ENCODE measurements at places on chromosomes 4 and X.
A peak's percentile ranks its signal among the peaks of the same experiment; 100 is the strongest.

- DNase-seq: no peak
These were observed 16.2 kb downstream of the POU4F2 start for GRCh38 chr4:146654687-146655520.

- DNase-seq: no peak
These were observed 62.6 kb downstream of the GRXCR1 start for GRCh38 chr4:42954963-42955669.

DNA sequence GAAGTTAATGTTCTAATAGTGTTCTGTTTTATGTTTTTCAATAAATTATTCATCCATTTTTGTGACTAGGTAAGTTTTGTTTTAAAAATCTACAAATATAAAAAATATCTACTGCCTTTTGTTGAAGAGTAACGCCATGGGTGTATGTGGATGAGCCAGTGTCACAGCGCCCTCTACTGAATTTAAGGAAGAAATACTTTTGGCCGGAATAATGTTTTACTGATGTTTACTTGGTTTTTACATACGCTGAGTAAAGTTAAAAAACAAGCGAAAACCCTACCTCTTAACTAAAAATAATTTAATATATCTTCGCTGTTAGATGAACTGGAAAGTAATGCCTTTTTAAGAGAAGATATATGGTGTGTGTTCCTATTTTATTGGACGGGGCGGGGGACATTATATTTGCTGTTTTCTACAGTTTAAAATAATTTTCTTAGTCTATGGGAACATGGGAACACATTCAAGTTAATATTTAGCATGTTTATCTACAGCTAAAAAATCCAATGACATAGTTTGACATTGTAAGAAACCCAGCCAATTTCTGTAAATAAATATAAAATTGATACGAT, 86.1 kb downstream of the CPE start:
- DNase-seq: peak; percentile 42

DNA sequence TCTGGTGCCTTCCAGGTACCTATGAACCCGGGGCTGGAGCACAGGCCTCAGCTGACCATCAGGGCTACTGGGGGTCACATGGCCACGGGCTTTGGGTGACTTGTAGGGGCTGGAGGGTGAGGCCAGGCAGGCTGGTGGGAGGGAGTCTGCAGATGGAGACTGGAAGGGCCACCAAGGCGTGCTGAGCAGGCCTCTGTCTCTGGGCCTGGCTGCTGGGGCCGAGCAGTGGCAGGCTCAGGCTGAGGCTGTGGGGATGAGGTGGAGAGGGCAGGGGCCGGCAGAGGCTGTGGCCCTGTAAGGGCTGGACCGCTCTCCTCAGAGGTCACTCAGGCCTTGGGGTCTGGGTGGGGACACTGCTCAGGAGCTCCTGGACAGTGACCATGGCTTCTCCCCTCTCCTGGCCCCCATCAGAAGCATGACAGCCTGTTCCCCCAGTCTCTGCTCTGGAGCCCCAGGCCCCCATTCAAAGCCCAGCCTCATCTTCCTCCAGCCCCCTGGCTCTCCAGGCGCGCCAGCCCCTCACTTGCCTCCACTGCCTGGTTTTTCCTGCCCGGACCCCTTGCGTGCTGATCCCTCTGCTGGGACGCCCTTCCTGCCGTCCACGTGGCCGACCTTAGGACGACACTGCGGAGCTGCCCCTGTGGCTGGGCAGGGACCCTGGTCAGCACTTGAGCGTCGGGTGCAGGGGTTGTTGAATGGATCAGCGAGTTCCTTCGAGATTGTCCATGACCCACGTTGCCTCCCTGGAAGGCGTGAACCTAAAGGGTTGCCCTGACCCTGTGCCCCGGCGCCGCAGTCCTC, 11.1 kb upstream of the NAT8L start:
- no peak for DNase-seq

DNA sequence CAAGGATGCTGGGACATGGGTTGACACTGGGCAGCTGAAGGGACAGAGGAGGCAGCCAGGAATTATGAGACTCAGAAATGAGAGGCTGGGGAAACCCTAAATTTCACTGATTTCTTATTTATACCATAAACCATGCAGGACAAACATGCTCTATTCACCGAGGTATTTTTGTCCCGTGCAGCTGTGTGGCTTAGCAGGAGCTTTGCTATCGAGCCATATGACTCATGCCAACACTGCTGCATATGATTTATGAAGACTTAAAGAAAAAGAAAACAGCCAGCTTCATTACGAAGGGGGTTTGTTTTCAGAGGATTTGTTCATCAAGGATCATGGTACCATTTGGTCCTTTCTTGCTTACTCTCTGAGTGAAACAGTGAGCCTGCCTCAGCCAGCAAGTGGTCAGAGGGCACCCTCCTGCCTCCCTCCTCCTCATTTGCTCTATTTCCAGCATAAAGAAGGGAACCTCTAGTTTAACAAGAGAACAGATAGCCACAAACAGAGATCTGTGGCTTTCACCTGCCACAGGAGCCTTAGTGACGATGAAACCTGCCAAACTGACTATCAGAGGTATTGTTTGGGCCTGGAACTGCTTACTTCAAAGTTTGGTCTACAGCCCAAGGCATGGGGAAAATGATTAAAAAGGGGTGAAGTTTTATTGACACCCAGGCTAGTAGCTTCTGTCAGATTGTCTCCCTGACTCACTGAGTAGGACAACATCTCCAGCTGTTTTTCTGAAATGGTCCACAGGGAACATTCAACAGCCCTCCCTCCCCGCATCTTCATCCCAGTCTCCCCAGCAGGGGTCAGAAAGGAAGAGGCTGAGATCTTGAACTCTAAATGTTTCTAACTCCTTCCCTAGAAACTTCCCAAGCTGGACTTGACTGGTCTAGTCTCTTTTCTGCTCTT, 80.1 kb upstream of the MAML3 start:
- no peak for DNase-seq

- DNase-seq: no peak
These were observed 31.6 kb upstream of the ABCG2 start for GRCh38 chr4:88189881-88190585.

DNA sequence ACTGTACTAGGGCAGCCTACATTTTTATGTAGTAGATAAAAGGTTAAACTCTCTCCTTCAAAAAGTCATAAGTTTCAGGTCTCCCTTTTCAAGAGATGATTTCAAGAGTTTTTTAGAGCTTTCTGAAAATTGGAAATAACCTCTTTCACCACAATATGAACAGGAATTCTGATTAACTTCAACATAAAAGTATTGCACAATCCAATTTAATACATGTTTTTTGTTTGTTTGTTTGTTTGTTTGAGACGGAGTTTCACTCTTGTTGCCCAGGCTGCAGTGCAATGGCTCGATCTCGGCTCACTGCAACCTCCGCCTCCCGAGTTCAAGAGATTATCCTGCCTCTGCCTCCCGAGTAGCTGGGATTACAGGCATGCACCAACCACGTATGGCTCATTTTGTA, 265.4 kb upstream of the DCAF8L1 start:
- no peak for DNase-seq

- no peak for DNase-seq
These were observed 172.8 kb downstream of the ANTXR2 start for GRCh38 chr4:79900182-79900581.

DNA sequence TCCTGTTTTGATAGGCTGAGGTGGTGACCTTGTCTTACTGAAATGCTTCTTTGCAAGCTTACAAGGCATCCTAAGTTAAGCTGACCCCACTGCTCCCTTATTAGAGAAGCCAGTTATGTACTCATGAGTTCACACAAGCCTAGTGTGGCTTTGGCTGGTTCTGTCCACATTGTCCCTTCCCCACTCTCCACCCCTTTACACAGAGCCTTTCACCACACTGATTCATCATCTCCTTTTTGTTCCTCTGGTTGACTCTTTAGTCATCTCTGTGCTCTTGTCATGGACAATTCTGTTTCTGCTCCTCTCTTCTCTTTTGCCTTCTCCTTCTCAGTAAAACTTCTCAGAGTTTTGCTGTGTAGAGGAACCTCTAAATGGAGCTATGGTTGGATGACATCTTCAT, 4.9 kb downstream of the CHRNA9 start:
- no peak for DNase-seq

GRCh38 chr4:74335341-74336021, 27.2 kb downstream of the EPGN start:
- no peak for DNase-seq

DNA sequence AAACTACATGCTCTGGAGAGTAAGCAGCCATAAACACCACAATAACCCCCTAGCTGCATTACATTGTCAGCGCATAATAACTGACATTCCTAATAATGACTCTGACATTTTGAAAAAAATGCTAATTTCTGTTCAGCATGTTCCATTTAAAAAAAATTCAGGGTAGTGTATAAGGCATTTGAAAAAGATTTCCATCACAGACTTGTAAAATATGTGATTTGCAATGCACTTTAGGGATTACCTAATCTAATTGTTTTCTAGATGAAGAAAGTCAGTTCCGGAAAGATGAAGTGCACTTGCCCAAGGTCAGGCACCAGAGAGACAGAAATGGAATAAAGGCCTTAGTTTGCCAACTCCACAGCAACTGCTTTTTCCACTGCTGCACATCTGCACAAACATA, 55.3 kb downstream of the FANCB start:
- DNase-seq: no peak

DNA sequence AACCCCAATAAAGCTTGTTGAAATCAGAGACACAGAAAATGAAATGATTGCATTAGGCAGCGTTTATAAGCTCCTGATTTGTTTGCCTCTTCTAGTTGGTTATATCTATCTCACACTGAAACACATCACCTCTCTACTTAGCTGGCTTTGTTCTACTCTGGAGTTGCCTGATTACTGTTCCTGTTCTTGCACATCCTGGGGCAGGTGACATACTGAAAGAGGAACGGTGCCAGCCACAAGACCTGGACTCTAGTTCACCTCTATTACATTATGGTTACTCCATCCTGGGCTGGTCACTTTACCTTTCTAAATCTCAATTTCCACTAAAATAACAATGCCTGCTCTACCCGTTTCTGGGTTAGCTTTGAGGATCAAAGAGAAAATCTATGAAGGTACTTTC, 47.9 kb downstream of the TRIM2 start:
- no peak for DNase-seq

- peak; percentile 7 for DNase-seq
These were observed 51.9 kb downstream of the PHKA2 start for GRCh38 chrX:18931972-18932371.

GRCh38 chr4:147339100-147339499, 141.8 kb upstream of the EDNRA start:
- DNase-seq: no peak

DNA sequence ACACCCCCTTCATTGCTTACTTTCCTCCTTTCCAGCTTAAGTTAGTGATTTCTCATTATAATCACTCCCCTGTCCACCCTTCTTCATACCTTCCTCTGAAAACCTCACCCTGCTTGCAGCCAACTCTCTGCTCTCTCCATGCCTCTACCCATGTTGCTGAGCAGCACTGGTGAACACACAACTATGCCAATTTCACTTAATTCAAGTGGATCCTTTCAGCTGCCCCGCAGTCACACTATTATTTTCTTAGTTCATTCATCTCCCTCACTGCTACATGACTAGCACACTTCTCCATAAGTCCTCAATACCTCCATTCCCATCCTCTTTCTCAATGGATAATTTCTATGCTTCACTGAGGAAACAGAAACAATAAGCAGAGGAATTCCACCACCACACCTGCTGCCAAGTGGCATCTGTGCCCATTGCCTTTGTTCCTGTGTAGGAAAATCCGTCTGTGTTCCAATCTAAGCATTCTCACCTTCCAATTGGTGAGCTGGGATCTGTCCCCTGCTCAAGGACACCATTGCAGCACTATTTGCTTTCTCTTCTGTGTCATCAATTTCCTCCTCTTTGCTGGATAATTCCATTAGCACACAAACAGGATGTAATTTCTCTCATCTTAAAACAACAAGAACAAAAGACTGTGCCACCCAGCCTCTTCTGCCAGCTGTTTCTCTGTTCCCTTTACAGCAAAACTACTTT, 25.2 kb upstream of the PRSS48 start:
- DNase-seq: no peak

DNA sequence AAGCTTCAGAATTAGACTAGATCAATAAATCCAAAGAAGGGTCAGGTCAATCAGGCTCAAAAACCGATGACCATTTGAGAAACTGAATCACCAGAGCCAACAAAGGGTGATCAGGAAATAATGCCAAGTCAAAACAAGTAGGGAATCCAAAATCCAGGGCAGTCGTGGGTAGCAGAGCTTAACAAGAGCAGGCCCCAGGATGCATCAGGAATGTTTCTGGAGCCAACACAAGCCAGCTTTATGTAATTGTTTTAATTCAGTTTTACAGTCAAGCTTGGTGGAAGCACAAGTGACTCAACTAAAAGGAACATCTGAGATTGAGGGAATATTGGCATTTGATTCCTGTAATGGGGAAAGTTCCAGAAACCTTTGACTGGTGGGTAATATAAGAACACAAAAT, 237.9 kb upstream of the EDA2R start:
- no peak for DNase-seq

- DNase-seq: peak; percentile 12
These were observed 109.8 kb upstream of the HPGD start for GRCh38 chr4:174631901-174632758.

DNA sequence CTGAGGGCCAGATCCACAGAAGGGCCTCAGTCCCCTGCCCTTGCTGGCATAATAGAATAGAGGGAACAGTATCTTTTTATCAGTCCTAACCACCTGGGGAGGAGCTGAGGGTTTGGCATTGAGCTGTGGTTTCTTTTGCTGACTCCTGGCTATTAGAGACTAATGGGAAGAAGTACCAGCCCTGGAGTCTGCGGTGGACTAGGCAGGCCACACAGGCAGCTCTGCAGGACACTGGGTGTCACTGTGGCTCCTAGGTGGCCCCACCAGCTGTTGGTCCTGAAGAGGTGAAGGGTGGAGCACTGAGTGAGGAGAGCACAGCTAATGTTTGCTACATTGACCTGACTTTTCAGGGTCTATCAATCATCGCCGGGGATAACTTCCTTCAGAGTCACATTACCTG, 52.8 kb upstream of the GPC4 start:
- DNase-seq: no peak

DNA sequence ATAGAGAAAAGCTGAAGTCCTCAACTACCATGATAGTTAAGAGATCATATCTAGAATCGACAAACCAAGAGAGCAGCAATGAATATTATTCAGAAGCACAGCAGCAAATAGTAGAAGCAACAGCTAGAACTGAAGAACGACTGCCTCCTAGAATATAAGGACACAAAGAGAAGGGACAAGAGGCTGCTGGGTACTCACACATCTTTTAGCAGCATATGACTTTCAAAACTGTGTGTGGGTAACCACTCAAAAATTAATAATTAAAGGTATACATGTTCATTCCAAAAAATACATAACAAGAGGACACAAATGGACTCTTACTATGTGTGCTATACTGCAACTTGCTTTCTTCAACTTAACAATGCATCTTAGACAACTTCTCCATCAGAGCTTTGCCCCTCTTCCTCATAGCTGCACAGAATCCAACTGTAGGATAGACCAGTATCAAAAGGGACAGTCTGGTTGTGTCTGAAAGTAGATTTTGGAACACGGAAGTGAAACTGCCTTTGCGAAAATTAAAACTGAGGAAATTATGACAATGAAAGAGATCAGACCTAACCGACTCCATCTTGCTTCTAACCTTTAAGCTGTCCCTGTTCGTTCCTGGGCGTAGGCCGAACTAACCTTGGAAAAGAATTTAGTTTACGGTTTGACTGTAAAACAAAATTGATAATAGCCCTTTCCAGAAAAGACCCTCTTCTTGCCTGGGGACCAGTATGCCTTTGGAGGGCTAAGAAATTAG, 125.7 kb downstream of the SH3KBP1 start:
- DNase-seq: no peak
